Fibroblast of skin of scalp (primary cell): ENCODE measurements at places on chromosomes 6 and 20.

- no peak for DNase-seq
These were observed 297.3 kb upstream of the FLRT3 start for GRCh38 chr20:14634665-14635064.

GRCh38 chr6:5979650-5980420, 26.9 kb downstream of the NRN1 start:
- DNase-seq, result no peak

GRCh38 chr6:169902604-169903003, 151.2 kb downstream of the ERMARD start:
- no peak for DNase-seq

DNA sequence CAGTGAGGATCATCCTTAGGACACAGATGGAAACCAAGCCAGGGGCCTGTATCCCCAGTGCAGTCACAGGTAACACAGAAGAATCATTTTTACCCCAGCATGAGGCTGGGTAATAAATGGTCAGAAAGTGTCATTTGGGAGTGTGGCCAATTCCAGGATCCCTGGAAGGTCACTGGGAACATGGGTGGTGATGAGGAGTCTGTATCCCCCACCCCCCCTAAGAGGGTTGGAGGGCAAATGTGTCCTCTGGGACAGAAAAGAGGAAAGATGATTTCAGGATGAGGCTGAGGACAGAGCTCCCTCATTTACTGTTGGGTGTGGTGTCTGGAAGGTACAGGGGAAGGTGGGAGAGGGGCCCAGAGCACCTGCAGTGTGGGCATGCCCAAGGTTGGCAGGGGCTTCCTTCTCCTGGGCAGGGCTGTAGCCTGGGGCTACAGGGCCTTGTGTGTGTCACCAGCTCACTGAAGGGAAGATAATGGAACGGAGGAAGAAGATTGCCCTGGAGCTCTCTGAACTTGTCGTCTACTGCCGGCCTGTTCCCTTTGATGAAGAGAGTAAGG, 34.5 kb downstream of the PLCG1 start:
- DNase-seq, result no peak

GRCh38 chr6:80215063-80215462, 108.6 kb downstream of the BCKDHB start:
- DNase-seq, result no peak

- DNase-seq, result no peak
These were observed 127.9 kb downstream of the WDR27 start for GRCh38 chr6:169573883-169574282.

DNA sequence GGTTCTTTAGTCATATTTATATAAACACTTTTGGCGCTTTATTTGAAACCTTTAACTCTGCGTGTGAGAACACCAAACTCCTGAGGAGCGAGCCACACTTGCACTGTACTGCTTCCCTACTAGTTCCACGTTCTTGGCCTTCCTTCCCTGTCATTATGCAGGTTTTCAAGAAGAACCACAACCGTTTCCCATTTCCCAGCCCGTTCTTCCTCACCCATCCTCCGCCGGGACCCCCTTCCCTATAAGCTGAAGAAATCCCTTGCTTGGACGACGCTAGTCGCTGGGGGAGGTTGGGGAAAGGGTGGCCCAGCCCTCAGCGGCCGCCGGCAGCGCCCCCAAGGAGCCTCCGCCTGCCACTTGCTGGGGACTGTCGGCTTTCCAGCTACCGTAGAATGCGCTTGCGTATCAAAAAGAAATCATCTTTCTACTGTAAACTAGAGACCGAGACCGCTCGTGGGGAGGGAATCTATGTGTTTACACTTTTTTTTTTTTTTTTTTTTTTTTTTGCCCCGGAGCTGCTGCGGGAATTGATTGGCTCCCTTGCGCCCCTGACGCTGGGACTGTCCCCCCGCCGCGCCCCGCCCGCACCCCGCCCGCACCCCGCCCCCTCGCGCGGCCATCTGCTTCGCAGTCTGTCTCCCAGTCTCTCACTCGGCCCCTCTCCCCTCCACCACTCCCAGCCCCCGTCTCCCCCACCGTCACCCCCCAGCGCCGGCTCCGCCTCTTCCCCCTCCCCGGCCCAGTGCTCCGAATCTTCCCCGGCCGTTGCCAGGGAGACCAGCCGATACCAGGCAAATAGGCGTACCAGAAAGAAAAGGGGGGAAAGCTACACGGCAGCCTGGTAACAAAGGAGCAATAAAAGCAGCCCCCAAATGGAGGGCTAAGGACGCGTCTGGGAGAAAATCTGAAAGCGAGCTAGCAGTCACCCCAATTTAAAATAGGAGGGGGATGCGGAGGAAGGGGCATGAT, 2.3 kb upstream of the MARCKS start:
- DNase-seq, result peak; percentile 92
